ENCODE measurements at places on chromosomes 13 and 19.

DNA sequence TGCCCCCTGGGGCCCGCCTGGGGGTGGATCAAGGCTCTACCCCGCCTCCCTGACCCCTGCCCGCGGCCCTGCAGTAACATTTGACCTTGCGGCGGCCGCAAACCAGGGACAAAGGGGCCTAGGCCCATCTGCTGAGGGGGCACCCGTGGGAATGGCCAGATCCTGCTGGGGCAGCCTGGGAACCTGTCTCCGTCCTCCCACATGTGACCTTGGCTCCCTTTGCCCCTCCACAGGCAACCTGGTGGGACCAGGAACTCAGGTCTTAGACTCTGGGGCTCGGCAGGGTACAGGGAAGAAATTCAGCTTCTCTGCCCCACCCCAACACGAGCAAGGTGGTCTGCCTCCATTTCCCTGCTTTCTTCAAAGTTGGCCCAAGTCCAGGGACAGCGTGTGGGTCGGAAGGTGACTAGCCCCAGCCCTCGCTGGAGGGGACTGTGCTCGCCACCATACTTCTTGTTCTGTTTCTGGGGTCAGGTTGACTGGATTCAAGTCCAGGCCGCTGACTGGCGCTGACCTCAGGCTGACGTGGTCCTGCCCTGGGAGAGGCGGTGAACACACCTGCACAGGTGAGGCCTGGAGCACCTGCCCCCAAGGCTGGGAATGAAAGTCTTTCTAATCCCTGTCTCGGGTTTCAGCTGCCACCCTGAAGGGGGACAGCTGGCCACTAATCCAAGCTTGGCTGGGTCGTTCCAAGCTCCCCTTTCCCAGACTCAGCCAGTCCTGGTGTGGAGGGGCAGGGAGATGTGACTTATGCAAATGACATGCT, 2.5 kb upstream of the NR2F6 start:
- no peak for DNase-seq

GRCh38 chr13:34000955-34001354, 183.0 kb downstream of the RFC3 start:
- no peak for DNase-seq

DNA sequence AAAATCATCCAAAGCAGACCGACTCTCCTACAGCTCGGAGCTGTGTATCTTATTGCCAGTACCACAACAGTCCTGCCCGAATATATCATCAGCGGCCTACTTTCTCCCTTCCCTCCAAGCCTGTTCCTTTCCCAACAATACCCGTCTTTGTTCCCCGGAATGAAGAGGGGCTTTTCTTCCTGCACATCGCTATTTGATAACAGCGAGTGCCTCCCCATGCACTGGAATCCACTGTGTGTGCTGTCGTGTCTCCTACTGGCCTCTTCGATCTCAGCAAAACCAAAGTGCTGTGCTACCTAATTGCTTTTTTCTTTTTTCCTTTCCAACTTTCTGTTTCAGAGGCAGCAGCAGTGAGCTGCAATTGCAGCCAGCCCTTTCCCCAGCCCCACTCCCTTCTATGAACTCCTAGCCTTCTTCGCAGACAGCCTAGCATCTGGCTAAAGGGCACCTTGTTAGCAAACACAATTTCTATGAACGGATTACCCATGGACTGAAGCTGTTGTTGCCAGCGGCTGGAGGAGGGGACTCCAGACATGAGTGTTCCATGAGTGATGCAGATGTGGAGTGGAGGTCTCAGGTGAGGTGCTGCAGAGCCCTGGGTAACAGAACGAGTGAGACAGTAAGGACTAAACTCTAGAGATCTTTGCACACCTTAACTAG, 43.4 kb downstream of the EFNB2 start:
- peak; percentile 69 for DNase-seq

DNA sequence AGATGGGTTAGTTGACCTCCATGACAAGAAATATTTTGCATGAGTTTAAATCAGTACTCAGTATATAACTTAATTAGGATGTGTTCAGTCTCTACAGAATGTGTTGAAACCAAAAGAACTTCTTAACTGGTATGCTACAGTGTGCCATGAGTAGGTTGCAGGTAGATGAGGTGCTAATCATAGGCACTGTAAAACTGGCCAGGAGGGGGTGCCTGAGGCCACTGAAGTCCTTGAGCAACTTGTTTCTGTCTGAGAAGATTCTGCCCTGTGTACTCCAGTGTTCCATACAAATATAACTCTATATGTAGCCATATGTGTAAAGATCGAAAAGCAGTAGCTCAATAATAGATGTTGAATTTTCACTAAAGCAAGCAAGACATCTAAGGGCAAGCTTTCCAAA, 549.2 kb upstream of the KLF12 start:
- no peak for DNase-seq

DNA sequence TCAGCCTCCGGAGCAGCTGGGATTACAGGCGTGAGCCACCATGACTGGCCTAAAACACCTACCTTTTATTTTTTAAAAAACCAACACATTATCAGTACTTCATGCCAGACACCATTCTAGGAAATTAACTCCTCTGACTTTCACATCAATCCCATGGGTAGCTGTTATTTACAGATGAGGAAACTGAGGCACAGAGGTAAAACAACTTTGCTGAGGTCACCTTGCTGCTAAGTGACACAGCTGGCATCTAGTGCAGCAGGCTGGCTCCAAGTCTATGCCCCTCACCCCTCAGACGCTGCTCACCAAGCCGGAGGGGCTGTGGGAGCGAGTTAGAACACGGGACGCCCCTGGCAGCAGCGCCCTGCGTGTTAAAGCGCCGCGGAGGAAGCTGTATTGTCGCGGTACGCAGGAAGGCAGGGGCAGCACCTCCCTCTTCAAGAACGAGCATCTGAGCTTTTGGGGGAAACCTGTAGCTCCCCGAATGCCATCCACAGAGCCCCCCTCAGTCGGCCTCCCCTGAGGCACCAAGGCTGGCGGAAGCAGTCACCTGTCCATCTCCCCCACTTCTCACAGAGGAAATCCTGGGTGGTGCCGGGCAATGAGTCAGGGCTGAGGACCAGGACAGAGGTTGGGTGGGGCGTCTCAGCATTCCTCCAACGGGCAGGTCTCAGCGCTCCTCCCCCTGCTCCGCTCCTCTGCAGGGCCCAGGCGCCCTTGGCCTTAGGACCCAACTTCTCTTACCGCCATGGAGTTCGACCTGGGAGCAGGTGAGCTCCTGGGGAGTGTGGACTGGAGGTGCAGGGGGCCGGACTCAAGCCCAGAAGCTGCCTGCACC, at the start of gene C19orf33:
C19orf33 (plus strand) TSS at position 735 of the 835 bp plus-strand sequence; CDS start at position 746, 11 bp downstream.
- no peak for DNase-seq

DNA sequence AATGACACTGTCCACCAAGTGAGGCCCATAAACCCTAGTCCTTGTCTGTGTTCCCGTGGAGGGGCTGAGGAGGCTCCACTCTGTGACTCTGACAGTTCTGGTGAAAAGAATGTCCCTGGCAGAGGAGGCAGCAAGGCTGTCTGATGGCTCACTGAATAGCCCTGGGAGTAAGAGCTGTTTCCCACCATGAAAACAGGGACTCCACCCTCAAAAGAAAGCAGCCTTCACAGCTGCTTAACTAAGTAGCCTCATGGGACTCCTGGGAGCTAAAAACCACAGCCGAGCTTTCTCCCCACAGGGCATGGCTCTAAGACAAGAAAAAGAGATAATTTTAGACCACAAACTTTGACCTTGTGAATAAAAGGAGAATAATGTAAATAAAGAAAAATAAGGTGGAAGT, 135.1 kb upstream of the FRY start:
- DNase-seq: no peak

DNA sequence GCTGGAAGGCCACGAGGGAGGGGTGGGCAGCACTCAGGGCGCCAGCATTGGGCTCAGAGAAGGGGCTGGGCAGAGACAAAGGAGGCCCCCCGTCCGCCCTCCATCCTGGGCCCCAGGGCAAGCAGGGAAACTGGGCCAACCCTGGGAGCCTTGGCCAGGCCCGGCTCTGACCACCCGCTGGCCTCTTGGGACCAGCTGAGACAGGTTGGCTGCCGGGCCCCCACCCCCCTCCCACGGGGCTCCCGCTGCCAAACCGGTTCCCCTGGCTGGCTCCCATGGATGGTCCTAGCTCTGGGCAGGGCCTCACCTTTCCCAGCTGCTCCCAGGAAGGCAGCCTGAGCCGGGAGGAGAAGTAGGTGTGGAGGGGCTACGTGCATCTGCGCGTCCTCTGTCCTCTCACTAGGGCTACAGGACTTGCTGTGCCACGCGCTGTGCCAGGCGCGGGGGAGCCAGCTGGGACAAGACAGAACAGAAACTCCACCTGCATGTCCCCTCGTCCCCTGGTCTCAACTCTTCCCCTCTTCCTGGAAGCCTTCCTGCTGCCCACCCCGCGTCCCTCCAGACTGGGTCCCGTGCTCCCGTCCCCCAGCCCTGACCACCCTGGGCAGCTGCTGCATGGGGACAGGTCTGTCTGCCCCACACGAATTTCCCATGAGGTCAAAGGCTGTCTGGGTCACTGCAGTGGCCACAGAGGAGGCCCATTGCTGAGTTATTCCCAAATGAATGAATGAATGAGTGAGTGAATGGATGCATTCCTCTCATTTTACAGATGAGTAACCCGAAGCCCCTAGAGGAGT, 29.1 kb upstream of the NCCRP1 start:
- no peak for DNase-seq

DNA sequence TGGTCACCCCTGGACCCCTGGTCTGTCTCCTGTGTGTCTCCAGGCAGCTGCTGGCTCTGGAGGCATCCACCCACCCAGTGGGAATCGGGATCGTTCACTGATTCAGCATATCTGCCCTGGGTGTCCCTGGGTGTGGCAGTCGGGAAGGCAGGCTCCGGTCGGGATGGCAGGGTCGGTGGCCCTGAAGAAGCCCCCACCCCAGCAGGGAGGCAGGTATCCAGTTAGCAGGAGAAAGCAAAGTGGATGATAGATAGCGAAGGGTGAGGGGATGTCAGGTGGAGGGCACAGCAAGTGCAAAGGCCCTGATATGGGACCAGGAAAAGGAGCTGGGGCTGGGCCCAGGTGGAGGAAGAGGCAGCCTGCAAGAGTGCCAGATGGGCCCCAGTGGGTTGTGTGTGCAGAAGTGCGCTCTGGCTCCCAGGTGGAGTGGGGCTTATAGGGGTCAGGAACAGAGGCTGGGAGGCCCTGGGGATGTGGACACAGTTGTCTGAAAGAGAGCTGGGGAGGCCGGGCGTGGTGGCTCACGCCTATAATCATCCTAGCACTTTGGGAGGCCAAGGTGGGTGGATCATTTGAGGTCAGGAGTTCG, 2.3 kb downstream of the SSBP4 start:
- no peak for DNase-seq

- no peak for DNase-seq
Observed at GRCh38 chr13:39051157-39051556, 12.9 kb downstream of the NHLRC3 start.

DNA sequence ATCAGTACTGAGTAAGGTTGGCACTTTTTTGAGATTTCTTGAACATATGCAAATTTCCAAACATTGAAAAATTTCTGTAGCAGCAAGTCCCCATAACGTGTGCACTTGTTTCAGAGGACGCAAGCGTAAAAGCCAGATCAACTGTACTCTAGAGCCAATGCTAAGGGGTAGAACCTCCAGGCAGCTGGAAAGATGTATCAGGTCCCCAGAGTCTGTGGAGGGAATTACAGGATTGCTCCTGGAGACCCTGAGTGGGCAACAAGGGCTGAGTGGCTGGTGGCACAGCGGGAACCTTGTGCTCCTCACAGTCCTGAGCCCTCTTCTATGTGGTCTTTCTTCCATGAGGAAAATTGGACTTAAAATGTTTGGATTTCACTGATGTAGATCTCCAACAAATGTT, 53.9 kb upstream of the AMER2 start:
- no peak for DNase-seq

- no peak for DNase-seq
Observed at GRCh38 chr19:58212336-58213074, 16.2 kb upstream of the ZNF544 start.

DNA sequence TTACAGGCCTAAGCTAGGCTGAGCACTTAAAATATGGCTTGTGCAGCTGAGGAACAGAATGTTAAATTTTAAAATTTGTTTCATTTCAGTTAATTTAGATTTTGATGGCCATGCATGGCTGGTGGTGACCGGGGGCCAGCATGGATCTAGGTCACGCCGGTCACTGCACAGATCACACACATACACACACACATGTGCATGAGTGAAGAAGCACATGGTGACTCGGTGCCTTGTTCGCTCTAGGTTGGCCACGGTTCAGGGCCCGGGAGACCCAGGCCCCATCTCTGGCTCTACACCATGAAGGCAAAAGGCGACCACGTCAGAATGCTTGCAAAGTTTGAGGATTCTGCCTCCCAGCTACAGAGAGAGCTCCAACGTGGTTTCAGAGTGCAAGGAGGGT, 28.0 kb downstream of the ZFR2 start:
- no peak for DNase-seq

- no peak for DNase-seq
Observed at GRCh38 chr19:435707-436412, 25.0 kb downstream of the SHC2 start.

DNA sequence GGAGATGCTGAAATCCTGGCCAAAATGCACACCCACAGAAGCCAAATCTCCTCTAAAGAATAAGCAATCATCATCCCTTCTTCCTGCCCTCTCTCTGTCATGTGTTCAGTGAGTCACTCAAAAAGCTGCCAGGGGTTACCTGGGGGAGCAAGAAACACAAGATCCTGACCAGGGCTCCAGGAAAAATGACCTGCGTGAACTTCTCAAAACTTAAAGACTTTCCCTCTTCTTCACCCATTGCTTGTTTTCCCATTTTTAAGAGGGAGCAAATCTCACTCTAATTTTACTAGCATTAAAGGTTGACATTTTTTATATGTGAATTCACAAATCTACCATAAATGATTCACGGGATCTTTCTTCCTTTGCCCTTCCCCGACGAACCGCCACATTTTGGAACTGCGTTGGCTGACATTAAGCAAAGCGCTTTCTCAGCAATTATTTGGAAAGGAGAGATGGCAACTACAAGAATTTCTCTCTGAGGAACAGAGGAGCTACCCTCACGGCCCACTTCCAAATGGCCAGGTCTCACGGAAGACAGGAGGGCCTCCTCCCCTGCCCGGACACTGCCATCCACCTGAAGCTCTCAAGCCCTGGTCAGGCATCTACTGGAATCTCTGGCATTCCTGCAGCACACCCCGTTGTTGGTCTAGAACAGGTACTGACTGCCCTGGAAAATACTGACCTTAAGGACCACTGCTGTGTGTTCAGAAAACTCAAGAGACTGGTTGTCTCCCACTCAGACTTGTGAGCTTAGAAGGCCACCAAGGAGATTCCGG, 14.2 kb downstream of the TSHZ3 start:
- DNase-seq: no peak

DNA sequence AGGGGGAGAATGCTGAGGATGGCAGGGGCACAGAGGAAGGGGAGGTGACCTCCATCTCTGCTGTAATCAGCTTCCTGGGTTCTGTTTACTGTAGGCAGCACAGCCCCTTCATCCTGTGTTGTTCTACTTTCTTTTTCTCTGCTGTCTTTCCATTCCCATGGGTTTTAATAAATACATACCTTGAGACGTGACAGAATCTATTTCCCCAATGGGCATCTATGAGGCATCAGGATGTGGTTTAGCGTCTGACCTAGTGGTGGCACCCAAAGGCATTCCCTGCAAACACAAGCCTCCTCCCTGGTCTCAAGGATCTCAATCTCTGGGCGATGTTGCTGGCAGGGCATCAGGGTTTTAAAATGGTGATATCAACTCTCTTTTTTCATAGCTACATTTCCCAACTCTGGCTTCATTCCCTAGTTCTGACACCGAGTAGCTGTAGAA, 60.8 kb downstream of the ALOX5AP start:
- DNase-seq: no peak
